ENCODE measurements at places on chromosomes 12 and 14. TPM values are rescaled to one million over a fixed set of nuclear protein-coding genes. Genes with fewer than 3 reads are reported as not detected.
A peak's percentile ranks its signal among the peaks of the same experiment; 100 is the strongest.

- no peak for DNase-seq
Observed at GRCh38 chr12:78534311-78534710, 330.3 kb upstream of the SYT1 start.

Gene KRT6C
- not detected for polyA plus RNA-seq

Gene CNTN1
- polyA plus RNA-seq: 38.1 TPM

Gene ST8SIA1
- polyA plus RNA-seq: 6.6 TPM

- DNase-seq: no peak
Observed at GRCh38 chr12:119674560-119674959, 6.6 kb downstream of the PRKAB1 start.

Gene MTRFR
- 25.7 TPM for polyA plus RNA-seq

DNA sequence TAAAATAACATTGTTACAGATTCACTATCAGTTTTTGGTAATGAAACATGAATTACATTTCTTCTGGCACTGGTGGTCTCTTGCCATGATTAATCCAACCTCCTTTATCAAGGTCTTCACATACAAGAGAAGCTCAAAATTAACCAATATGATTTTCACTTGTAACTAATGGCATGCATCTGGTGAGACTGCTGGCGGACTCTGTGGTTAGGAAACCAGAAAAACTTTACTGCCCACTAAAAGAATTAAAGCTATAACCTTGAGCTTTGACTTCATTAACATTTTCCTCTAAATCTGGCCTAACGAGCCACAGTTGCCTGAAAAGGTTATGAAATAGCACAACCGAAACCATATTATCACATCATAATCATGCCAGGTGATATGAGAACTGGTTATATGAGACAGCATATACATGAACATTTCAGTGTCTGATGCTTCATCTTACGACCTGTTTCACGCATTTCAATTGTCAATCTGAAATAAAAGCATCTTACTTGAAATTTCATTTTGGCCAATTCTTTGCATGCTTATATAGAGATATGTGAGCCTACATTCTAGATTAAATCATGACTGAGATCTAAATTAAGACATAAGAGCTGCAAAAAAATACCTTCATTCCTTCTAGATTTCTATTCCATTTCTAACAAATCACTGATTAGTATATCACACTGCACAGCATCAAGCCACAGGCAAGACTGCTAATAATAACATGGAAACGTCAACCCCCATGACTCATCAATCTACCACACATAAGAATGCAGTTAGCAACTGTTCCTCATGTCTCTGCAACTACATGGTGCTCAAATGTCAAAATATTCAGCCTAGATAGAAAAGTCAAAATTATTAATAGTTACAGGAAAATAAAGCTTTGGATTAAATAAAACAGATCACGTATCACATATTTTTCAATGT lies 89.3 kb downstream of the OSBPL8 start:
- DNase-seq: no peak

Gene RPS6KL1
- 0.79 TPM for polyA plus RNA-seq

DNA sequence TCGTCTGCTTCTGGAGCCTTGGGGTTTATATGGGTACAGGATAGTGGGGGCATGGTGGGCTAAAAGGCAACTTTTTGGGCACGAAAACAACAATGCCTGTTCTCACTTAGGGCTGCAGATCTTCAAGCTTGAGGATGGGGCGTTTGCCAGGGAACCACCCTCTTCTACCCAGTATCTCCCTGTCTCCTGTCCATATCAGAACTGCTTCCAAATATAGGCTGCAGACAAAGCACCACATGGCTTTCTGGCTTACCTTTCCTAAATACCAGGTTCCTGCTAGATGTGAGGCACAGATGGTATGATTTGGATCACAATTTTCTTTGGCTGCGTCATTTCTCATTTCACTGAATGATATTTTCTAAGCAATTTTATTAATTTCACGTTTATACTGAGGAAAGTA lies 70.4 kb downstream of the CMAS start:
- no peak for DNase-seq

Gene PSME2
- 150 TPM for polyA plus RNA-seq

DNA sequence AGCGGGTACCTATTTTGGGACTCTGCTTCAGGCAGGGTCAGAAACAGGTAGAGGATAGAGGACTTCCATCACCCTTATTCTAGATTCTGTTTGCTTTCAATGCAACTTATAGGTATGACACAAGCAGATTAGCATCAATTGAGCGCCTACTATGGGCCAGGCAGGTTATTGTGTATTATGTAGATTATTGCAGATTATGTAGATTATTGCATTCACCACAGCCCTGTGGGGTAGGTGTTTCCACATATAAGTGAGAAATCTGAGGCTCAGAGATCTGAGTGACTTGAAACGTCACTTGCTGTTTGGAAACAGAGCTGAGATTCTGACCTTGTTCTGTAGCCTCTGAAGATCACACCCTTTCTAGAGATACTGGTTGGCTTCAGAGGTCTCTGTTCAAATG lies 25.7 kb upstream of the SERPINA4 start:
- no peak for DNase-seq

Gene ZFHX2
- 10.1 TPM for polyA plus RNA-seq

Gene MMP14
- 170 TPM for polyA plus RNA-seq

Gene GALNT9
- polyA plus RNA-seq: 12.7 TPM

DNA sequence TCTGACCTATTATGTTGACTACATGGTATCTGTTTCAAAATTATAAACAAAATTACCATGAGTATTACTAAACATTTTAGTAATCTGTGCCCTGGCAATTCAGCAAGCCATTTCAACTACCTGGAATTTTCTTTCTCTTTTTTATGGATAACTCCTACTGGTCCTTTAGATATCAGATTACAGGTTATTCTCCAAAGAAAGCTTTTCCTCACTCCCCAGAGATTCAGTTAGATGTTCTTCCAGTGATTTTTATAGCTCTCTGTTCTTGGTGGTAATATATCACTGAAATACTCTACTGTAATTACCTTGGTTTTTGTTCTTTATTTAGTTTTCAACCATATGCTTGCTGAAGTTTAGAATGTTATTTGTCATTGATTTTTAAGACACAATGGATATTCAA lies 930.2 kb upstream of the FOXG1 start:
- peak; percentile 1 for DNase-seq

Gene PLEKHA5
- 108 TPM for polyA plus RNA-seq

GRCh38 chr14:25050269-25051150 lies 563 bp upstream of the STXBP6 start:
- no peak for DNase-seq

Gene HELB
- polyA plus RNA-seq: 3.1 TPM

GRCh38 chr12:11825278-11825677 lies 175.8 kb downstream of the ETV6 start:
- no peak for DNase-seq

Gene FAM181A
- polyA plus RNA-seq: not detected

DNA sequence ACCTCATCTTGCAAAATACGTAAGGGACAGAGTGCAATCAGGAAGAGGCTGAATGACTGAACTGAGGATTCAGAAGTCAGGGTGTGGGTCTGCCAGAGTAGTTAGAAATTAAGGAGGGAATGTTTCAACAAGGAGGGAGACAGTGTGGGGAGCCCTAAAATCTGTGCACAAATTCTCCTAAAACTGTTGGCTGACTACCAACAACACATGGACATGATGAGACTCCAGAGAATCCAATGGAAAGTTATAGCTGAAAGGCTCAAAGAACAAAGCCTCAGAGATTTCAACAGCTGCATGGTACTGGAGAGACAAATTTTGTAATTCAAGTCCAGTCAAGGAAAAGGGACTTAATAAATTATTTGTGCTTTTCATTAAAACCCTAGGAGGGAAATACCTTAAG lies 36.1 kb upstream of the NEDD1 start:
- no peak for DNase-seq

DNA sequence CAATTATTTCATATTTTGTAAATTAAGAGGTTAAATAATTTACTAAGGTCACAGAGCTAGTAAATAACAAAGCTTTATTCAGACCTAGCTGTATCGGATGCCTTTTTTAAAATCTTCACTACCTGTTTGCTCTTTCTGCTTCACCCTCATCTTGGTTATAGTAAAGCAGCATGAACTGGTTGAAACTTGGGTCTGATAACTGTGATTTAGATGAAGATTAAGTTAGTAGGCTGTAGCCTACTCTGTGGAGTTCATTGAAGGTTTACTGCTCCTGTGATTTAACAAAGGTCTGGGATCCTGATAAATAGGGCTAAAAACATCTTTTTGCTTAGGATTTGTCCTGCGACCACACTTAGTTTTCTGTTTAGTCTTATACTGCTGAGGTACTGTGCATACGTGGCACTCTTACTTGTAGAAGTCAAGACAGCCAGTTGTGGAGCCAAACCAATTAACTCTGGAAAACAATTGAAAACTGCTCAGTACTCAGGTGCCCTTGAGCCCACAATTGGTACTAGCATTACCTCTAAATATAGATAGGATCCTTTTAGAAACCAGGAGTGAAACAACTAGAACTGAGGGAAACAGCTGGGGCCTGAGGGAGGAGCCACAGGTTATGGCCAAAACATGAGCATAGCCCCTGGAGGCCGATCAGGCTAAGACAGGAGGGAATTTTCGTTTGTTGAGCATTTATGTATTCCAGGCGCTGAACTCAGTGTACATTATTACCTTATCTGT lies 2.3 kb downstream of the SPATS2 start:
- peak; percentile 9 for DNase-seq

DNA sequence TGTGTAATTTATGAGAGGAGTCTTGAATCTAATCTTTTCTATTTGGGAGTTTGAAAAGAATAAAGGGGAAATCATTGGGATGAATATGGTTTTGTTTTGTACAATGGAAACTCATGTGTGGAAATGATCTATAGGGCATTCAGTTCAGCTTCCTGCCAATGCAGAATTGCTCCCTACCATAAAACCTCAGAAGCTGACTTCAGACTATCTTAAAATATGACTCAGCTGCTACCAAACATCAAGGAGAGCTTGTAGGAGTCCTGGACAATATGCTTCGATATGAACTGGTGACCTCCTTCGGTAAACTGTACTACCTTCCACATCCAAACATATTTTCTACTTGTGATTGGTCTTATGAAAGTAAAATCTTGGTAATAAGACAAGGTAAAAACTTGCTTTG lies 160.6 kb downstream of the CAPZA3 start:
- no peak for DNase-seq

DNA sequence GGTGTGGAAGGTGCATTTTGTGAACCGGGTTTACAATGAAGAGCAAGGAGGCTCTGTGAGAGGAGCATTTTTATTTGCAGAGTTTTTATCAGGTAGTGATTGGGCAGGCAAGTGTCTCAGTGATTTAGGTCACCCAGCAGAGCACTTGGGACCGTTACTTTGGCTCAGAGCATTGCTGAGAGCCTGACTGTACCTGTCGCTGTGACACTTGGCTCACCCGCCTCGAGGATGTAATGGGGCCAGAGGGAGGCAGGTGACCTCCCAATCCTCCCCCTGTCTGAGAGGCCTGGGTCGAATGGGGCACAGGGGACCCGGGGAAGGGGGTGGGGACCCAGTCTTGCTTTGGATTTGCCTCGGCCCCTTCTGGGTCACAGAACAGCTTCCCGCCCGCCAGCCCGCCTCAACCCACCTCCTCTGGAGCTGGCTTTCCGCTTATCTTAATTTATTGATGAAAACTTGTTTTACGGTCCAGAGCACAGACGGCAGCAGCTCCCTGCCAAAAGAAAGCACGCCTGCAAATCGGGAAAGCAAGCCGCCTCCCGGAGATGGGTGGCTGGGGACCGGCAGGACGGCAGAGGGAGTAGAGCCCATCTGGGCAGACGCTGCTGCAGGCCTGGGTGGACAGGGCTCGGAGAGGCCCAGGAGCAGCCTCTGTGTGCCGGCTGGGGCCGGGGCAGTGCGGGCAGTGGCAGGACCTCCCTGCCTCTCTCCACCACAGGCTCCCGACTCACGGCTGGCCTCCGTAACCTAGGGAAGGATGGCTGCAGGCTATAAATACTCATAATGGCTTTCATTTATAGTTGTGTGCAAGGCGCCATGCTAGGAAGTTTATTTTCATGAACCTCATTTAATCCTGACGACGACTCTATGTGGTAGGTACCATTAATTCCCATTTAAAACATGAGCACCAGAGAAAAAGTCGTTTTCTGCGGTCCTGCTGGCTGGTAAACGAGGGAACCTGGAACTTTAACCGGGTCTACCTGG lies 187.1 kb downstream of the TSPAN9 start:
- DNase-seq: no peak

DNA sequence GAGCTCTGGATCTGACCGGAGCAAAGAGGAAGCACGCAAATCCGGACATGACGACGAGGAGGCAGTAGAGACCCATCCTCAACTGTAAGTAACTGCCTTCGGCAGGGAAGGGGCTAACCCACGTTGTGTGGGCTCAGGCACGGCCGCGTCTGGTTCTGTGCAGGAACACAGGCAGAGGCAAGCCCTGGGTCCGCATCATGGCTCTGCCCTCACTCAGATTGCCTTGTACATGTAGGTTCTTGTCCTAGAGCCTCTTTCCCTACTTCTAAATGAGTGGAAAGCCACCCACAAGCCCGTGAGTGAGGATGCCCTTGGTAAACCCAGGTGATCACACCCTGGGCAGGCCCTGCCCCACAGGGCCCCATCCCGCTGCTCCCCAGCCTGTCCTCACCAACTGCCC lies 8.9 kb upstream of the RPLP0 start:
- no peak for DNase-seq

Data from renal cortex interstitium (tissue), 15 donors.